ENCODE measurements at places on chromosomes 3 and 15.

DNA sequence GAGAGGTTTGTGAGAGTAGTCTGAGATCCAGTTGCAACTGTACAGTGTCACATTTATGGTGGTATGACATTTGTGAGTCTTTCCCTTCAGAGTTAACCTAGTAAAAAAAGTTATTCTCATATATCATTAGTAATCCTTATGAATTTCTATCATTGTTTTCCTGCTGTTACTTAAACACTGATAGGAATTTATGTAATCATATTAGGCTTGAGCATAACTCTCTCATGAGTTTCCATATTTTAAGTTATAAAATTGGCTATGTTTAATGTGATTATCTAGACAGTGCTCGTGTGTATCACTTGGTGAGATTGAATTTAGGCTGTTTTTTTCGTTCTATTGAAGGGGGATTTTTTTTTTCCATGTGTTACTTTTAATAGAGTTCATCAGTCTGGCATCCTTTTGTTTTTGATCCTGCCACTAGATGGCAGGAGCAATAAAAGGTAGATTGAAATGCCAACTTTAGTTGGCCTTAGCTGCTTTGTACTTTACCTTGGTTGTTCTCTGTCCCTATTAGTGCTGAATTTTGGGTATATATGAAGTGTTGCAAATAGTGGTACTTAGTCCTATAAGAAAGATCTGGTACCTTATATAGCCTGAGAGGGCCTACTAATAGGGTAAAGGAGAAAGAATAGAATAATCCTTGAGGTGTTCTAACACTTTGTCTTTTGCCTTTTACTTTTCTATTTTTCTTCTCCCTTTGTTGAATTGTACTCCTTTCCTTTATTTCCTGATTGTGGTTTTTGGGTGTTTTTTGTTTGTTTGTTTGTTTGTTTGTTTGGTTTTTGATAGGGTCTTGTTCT, 17.9 kb downstream of the STT3B start:
- peak; percentile 62 for DNase-seq

- no peak for DNase-seq
Measured at GRCh38 chr3:153079386-153079785, 82.6 kb upstream of the RAP2B start.

DNA sequence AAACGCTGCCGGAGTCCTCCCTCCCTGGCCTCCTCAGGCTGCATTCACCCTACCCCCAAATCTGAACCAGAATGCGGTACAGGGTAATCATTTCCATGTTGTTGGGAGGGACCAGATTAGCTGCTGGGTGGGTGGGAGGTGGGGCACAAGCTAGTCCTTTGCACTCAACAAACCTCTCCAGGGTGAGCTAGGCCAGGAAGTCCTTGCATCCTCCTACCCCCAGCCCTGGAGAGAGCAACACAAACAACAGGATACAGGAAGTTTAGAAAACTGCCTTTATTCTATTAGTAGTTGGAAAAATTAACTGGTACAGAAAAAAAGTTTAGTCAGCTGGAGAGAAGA, 702 bp upstream of the GPX1 start:
- no peak for DNase-seq

DNA sequence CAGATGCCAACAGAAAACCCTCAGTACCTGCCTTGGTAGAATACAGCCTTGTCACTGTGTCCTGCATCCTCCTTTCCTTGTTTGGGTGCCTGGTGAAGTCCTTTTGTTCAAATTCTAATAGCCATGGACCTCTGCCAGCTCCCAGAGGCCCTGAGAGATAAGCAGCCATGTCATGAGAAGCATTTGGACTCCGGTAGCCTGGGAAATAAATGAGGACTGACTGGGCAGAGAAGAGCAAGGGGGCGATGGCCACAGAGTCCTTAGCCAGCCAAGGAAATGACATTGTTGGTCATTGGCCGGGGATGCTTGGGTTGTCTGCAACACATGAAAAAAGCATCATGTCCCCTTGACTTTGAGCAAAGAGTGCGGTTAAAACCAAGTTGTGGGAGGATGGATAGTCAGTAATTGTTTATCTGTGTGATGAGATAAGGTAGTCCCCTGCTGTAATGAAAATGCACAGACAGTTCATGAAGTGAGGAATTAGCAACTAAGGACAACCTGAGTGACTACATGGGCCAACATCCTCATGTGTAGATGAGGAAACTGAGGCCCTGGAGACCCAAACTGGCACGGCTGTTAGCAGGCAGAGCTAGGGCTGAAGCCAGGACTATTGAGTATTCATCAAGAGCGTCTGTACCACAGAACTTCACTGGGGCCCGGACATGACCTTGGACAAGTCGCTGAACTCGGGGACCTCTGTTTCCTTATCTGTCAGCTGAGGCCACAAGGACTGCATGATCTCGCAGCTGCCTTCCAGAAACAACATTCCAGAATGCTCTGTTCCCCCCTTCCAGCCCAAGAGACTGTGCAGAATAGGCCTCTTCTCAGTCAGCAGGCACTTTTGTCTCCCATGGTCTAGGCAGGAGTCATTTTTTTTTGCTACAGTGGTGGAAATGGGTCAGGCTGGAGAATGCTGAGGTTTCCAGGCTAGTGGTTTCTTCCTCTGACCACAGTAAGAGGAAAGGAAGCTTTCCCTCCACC, 90.5 kb upstream of the CTDSPL start:
- no peak for DNase-seq

GRCh38 chr15:69926006-69926405, 171.7 kb downstream of the TLE3 start:
- no peak for DNase-seq

GRCh38 chr3:16264174-16264707, 502 bp downstream of the DPH3 start:
- DNase-seq = no peak

GRCh38 chr15:85793641-85794597, 806 bp downstream of the KLHL25 start:
- peak; percentile 44 for DNase-seq

DNA sequence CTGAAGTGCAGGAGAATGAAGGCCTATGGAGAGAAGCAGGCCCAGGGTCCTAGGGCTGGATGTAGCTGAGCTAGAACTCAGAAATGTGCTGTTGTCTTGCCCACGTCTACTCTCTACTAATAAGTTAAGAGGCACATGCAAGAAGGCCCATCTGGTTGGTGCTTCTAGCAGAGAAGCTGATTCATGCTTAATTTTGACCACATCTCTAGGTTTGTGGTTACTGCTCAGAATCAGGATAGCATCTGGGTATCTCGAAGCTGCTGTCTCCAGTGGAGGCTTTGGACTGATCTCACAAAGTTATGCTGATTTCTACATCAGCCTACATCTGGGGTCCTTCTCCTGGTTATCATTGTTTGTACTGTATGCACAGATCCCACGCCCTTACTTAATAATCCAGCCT, 87.3 kb downstream of the CACNA1D start:
- DNase-seq = no peak

DNA sequence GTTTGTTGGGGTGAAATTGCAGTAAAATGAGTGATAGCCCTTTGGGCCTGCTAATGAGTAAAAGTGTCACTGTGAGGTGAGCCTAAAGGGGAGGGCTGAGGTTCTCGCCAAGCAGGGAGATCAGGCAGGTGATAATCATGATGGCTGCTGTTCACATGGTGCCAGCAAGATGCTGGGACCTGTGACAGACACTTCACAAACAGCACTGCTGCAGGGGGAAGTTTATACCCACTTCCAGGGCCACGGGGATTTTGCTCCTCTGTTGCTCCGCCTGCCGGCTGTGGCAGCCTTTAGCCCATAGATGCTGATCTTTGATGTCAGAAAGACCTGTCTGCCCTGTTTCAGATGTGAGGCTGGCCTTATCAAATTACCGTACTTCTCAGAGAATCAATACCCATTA, 96.7 kb downstream of the SV2B start:
- no peak for DNase-seq

DNA sequence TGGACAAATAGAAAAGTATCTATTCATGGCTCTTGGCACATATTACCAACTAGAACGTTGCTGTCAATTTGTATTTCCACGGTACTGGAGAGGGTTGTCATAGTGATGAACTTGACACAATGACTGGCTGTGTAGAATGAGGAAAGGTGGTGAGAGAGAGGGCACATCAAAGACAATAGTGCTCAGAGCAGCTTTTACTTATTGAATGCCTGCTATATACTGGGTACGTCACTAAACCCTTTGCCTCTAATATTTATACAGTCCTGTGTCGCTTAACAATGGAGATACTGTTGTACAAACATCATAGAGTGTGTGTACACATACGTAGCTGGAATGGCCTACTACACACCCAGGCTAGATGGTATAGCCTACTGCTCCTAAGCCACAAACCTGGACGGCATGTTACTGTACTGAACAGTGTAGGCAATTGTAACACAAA, 8.3 kb downstream of the TMPRSS7 start:
- no peak for DNase-seq

DNA sequence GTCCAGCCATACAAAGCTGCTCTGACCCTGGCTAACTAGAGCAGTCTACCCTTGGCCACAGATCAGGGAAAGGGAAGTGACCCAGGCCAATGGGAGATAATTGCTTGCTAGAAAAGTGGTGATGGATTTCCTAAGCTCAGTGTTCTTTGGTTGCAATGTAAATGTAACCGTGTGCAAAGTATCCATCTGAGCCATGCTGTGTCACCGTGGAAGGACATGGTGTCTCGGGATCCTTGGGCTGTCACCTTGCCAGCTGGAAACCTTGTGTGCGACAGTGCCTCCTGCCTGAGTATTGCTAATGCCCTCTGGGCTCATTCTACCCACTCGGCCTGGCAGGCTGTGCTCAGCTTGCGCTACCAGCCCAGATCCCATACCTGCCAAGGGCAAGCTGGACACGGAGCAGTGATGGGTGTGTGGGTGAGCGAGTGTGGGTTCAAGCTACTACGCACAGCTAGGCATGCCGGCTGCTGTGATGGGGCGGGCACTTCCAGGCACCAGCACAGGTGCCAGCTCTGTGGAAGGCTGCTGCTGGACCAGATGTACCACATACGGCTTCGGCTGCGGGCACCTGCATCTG, 10.7 kb upstream of the SIAH2 start:
- no peak for DNase-seq

GRCh38 chr3:13663781-13664535, 115.0 kb downstream of the FBLN2 start:
- no peak for DNase-seq

DNA sequence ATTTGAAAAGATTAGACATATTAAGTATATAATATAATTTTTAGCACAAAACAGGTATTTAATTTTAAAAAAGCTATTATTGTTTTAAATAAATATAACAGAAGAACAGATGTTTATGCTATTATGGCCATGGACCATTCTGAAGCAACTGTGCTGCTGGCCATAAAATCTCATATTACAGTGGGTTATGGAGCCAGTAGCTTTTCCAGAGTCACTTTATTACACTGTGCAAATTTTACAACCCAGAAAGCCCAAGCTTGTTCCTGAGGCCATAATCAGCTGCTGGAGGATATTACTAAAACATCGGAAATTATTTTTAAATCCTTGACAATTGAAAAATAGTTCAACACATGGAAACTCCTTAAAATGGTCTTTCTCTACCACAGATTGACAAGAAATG, 557.3 kb upstream of the KCNMB2 start:
- no peak for DNase-seq

DNA sequence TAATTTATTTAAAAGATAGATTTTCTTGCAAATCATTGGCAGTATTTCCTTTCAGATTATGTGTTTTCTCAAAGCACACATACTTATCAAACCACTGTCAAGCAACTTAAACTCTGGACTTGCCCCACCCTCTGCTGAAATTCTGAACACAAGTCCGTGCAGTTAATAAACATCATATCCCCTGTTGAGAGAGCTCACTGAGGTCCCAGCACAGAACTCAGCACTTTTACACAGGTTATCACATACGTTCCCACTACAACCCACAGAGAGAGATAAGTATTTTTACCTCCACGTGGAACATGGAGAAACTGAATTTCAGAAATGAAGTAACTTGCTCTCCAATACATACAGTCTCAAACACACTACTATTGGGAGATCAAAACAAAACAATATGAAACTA, 267.6 kb upstream of the IGF1R start:
- no peak for DNase-seq

GRCh38 chr3:141413391-141413790, 45.1 kb downstream of the ZBTB38 start:
- DNase-seq = no peak
